H1 (cell line): ENCODE measurements at places on chromosomes 6 and 20.

DNA sequence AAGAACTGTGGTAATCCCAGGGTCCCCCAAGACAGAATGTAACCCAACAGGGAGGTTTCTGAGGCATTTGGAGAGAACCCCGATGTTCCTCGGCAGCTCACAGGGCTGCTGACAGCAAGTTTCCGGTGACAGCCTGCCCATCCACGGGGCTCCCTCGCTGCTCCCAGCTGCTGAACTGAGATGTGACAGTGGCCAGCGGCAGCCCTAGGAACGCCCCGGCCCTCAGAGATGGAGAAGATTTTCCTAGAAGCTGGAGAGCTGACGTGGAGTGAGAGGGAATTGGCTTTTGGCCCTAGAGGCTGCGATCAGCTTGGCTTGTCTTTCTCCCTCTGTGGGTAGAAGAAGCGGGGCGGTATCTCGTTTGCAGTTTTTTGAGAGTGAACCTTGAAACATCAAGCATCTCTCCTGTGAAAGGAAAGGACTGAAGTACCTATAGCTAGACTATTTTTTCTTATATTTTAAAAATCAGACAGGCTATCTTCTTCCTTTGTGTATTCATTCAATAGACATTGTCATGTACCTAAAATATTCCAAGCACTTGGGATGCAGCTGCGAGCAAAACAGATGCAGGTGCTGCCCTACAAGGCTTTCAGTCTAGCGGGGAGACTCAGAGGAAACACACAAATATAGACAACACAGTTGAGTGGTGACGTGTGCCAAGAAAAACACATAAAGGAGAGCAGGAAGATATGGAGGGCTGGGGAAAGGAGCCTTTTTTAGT, 28.4 kb upstream of the NFATC2 start:
- no peaks in the 10 kb centered on the region for H3K4me1 ChIP-seq
- no peak for DNase-seq
- H3K36me3 ChIP-seq = no peaks in the 10 kb centered on the region
- no peak overlapping the region for H3K4me3 ChIP-seq
- H3K27me3 ChIP-seq = no peaks in the 10 kb centered on the region

DNA sequence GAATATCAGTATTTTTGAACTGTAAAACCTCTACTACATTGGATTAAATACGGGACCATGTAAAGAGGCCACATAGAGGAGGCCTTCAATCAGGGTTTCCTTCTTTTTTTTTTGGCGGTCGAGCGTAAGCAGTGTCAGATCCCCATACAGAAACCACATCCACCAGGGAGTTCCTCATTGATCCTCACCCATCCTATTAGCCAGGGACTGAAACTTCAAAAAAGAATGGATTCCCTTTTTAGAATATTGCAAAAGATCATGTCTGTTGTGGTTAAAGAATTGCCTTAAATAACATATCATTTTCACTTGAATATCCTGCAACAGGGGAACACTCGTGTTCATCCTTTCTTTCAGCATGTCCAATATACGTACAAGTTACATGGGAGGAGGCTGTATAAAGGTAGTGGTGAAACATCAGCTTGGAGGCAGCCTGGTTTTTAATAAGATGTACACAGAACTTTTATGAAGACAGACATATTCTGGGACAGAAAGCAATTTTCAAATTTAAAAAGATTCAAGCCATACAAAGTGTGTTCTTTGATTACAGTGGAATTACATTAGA, 96.1 kb downstream of the PPP1R14C start:
- H3K36me3 ChIP-seq = no peaks in the 10 kb centered on the region
- H3K4me3 ChIP-seq = no peak overlapping the region
- no peaks in the 10 kb centered on the region for H3K4me1 ChIP-seq
- no peaks in the 10 kb centered on the region for H3K27me3 ChIP-seq

DNA sequence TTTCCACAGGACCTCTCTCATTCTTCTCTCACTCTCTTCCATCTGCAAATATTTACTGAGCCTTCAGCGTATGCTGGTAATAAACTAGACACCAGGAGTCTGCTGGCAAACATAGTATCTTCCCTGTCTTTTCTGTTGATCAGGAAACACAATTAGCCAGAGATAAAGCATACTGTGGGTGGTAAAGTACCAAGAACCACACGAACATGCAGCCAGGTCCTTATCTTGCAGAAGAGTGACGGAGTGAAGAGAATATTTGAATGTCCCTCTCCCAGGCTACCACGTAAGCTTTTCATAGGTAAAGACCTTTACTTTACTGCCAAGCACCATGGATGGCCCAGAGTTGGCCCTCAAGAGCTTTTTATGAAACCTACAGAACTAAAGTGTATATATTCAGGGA, 13.3 kb downstream of the FHL5 start:
- no peak for DNase-seq
- H3K27ac ChIP-seq = no peak overlapping the region
- no peaks in the 10 kb centered on the region for H3K36me3 ChIP-seq

DNA sequence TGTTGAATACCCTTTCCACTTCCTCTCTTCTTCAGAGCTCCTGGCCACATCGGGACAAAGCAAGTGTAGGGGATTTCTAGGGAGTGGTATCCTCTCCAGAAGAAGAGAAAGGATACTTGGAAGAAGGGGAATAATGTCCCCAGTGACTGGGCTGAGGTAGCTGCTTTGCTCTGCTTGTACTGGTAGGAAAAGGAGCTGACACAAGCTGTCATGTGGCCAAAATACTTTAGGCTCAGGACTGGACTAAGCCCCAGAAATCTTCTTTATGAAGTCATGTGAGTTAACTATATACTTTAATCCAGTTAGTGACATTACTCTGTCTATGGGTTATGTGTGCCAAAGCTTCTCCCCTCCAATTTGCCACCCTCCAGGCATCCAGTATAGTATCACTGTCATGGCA, 40.5 kb downstream of the AKIRIN2 start:
- no peak overlapping the region for H3K4me3 ChIP-seq
- DNase-seq = no peak
- H3K27ac ChIP-seq = no peak overlapping the region
- no peaks in the 10 kb centered on the region; the same call in 1 of the 2 replicates for H3K36me3 ChIP-seq
- H3K27me3 ChIP-seq = no peaks in the 10 kb centered on the region

DNA sequence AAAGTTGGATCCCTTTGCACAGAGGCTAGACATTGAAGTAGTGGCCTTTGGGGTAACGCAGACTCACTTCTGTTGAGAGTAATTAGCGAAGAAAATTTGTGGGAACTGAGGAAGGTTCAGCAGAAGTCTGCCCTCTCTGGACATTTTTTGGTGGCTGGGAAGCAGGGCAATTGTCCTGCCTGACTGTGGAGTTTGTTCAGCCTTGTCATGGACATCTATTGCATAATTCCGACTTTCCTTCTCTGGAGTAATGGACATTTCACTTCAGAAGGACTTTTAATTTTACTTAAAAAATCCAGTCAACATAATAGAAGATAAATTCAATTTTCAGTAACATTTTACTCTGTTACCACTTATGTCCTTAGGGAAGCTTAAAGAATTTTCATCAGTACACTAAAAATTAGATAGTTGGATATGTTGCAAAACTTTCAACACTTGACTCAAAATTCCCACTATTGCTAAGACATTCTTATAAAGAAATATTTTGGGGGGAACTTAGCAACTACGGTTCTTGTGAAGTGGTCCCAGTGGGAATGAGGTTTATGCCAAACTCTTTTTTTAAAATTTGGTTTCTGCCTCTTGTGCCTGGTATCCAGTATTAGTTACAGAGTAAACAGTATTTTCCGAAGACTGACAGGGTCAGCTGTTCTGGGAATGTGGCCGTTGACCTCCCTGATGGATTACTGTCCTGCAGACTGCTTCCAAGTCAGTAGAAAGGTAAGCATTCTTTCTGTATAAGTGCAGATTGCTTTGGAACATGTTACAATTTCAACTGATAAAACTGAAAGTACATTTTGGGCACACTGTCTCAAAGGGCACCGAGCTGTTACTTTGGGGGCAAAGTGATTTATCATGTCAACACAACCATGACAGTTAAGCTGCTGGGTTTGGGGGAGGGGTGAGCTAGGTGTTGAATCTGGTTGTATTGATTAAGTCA, 100.6 kb upstream of the MLIP start:
- H3K27ac ChIP-seq = no peak overlapping the region
- H3K36me3 ChIP-seq = no peaks in the 10 kb centered on the region
- no peak for DNase-seq

DNA sequence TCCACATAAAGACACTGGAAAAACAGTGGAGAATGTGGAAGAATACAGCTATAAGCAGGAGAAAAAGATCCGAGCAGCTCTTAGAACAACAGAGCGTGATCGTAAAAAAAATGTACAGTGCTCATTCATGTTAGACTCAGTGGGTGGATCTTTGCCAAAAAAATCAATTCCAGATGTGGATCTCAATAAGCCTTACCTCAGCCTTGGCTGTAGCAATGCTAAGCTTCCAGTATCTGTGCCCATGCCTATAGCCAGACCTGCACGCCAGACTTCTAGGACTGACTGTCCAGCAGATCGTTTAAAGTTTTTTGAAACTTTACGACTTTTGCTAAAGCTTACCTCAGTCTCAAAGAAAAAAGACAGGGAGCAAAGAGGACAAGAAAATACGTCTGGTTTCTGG, 57.1 kb downstream of the MAP3K4 start:
- no peak overlapping the region for H3K27ac ChIP-seq
- H3K4me1 ChIP-seq = no peaks in the 10 kb centered on the region
- no peak overlapping the region for H3K4me3 ChIP-seq

DNA sequence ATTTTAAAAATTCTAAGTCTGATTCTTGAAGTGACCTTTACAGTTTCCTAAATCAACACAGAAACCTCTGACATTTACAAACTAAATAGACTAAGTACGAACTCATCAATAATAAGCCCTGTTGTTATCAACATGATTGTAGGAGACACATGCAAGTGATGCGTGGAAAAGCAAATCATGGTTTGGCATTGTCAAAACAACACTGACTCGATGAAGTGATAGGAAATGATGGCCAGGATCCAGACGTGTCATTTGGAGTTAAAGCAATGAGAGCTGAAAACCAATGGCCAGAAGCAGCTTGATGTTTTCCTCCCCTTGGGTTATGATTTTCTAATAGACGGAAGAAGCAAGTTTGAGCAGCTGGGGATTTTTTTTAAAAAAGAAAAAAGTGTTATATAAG, 117.4 kb upstream of the FAM184A start:
- no peak overlapping the region for H3K27ac ChIP-seq
- no peaks in the 10 kb centered on the region for H3K36me3 ChIP-seq
- no peaks in the 10 kb centered on the region for H3K4me1 ChIP-seq
- H3K27me3 ChIP-seq = no peaks in the 10 kb centered on the region
- H3K4me3 ChIP-seq = no peak overlapping the region
- DNase-seq = no peak

- no peak for DNase-seq
- no peaks in the 10 kb centered on the region for H3K36me3 ChIP-seq
- H3K4me3 ChIP-seq = no peak overlapping the region
- no peaks in the 10 kb centered on the region for H3K4me1 ChIP-seq
- H3K27ac ChIP-seq = no peak overlapping the region
- peaks cover 3% of the 10 kb centered on the region; the same call in 1 of the 2 replicates for H3K27me3 ChIP-seq
Observed at GRCh38 chr20:61404303-61404702, 152.2 kb downstream of the CDH4 start.

DNA sequence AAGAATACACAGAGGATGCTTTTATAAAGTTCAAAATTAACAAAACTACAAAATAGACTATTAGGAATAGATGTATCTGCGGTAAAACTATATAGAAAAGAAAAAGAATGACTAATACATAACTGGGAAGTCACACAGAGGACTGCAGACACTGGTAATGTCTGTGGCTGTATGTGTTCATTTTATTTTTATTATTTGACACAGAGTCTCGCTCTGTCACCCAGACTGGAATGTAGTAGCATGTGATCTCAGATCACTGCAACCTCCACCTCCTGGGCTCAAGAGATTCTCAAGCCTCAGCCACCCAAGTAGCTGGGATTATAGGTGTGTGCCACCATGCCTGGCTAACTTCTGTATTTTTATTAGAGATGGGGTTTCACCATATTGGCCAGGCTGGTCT, 38.9 kb downstream of the ESF1 start:
- H3K36me3 ChIP-seq = no peaks in the 10 kb centered on the region
- H3K27ac ChIP-seq = no peak overlapping the region
- no peaks in the 10 kb centered on the region for H3K4me1 ChIP-seq
- no peaks in the 10 kb centered on the region for H3K27me3 ChIP-seq
- no peak overlapping the region for H3K4me3 ChIP-seq

DNA sequence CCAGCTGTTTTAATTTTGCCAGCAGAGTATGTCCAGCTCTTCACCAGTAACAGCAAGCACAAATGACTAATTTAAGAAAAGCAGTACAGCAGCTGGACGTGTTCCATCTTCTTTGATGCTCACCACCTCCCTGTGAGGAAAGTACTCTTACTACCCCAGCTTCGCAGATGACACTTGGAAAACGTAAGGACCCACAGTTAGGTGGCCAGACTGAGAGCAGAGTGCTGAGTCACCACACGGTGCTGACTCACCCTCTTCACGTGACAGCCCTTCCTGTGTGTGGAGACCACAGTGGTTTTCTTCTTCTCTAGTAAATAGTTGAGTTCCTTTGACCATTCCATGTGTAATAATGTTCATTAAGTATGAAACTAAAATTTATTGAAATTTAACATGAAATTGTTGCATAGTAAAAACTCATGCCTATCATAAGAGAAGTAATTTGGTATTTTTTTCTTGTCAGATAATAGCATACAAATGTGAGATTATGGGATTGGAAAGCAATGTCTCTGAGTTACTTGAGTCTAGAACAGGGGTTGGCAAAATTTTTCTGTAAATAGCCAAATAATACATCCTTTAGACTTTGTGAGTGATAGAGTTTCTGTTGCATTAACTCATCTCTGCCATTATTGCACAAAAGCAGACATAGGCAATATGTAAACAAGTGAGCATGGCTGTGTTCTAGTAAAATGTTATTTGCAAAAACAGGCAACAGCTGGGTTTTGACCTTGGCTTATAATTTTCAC, 76.6 kb downstream of the SLX4IP start:
- H3K36me3 ChIP-seq = no peaks in the 10 kb centered on the region
- DNase-seq = no peak
- no peaks in the 10 kb centered on the region; the same call in 1 of the 2 replicates for H3K4me1 ChIP-seq

- no peaks in the 10 kb centered on the region for H3K4me1 ChIP-seq
- H3K27me3 ChIP-seq = no peaks in the 10 kb centered on the region
- no peak for DNase-seq
Observed at GRCh38 chr6:48535582-48536009, 424.6 kb upstream of the PTCHD4 start.

DNA sequence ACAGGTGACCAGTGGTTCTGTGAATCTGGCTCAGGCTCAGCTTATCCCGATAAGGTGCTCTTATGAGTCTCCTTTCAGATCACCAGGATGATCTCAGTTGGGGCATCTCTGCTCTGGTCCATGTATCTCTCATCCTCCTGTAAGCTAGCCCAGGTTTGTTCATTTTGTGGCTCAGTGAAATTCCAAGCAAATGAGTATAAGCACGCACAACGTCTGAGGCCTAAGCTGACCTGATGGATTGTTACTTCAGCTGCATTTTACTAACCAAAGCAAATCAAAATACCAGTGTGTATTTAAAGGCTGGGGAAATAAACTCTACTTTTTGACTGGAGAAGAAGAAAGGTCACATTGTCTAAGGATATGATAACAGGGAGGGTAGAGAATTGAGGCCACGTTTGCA, 551.0 kb upstream of the BTBD3 start:
- no peak overlapping the region for H3K4me3 ChIP-seq
- no peaks in the 10 kb centered on the region for H3K36me3 ChIP-seq
- no peak overlapping the region for H3K27ac ChIP-seq
- H3K27me3 ChIP-seq = no peaks in the 10 kb centered on the region

DNA sequence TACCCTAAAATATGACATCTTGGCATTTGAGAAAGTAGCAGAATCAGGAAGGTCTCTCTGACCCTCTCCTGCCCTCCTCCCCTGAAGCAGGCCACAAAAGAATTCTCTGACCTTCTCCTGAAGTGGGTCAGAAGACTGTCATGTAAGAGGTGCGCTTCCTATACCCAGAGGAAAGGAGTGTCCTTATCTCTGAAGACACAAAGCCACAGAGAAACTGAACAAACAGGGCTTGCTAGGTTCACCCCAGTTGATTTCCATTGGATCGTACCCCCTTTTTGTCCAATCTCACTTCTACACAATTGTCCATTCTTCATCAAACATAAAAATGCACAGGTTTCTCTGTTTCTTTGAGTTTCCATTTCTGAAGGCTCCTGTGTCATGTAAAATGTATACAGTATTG, 272.0 kb upstream of the SOX4 start:
- no peaks in the 10 kb centered on the region for H3K4me1 ChIP-seq
- H3K27me3 ChIP-seq = no peaks in the 10 kb centered on the region
